ENCODE measurements at places on chromosomes 3 and 15.

DNA sequence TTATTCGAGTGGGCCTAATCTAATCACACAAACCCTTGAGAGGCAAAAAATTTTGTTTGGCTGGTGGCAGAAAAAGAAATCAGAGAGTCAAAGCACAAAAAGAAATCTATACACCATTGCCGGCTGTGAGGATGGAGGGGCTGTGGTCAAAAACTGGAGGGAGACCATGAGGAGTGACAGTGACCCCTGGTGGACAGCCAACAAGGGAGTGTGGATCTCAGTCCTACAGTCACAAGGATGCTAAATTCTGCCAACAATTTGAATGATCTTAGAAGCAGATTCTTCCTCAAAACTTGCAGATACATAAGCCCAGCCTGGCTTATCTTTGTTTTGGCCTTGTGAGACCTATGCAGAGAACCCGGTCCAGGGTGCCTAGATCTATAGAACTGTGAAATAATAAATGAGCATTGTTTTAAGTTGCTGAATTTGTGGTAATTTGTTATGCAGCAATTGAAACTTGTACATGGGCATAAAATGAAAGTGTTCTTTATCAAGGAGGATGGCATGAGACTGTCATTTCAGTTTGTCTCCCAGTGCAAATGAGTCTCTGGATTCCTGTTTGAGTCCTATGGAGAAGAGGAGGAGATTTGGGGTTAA lies 103.0 kb upstream of the ARHGEF26 start:
- no peak for DNase-seq

DNA sequence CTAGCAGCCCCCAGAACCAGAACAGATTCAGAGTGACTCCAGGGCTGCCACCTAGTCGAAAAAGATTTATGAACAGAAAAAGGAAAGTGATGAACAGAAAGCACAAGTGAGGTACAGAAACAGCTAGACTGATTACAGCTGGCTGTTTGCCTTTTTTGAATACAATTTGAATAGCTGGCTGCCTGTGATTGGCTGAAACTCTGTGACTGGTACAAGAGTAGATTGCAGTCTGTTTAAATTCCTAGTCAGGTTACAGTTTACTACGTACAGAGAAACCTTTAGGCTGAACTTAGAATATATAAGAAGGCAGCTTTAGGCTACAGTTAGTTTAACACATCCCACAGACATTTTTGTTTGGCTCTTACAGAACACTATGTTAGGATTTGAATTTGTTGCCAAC lies 10.0 kb downstream of the CCDC13 start:
- DNase-seq = no peak

- no peak for DNase-seq
Measured at GRCh38 chr3:171672124-171672523, 138.2 kb downstream of the PLD1 start.

DNA sequence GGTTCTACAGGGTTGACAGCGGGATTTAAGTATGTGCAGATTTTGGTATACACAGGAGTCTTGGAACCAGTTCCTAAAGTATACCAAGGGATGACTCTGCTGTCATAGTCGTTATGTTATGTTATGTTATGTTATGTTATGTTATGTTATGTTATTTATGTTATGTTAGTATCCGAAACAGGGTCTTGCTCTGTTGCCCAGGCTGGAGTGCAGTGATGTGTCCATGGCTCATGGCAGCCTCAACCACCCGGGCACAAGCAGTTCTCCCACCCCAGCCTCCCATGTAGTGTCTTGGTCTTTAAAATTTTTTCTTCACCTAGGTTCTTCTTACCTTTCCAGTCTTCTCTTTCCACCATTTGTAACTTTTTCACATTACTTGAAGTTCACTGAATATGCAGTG lies 21.7 kb downstream of the PPP4R2 start:
- no peak for DNase-seq

- no peak for DNase-seq
Measured at GRCh38 chr15:98226149-98226548, 265.6 kb downstream of the ARRDC4 start.
